ENCODE measurements at places on chromosomes 16 and 17.

GRCh38 chr17:67203818-67204217 is 41.2 kb downstream of the HELZ start:
- no peak for DNase-seq

DNA sequence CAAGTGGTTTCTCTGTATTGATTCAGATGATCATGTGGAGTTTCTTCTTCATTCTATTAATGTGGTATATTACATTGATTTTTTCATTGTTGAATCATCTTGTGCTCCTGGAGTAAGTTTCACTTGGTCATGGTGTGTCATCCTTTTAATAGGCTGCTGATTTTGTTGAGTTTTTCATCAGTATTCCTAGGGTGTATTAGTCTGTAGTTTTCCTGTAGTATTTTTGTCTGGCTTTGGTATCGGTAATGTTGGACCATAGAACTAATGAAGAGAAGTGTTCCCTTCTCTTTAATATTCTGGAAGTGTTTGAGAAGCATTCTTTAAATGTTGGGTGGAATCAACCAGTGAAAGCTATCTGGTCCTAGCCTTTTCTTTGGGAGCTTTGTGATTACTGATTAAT is 99.0 kb downstream of the OMG start:
- no peak for DNase-seq

GRCh38 chr17:32477220-32477619 is 9.6 kb upstream of the CDK5R1 start:
- no peak for DNase-seq

DNA sequence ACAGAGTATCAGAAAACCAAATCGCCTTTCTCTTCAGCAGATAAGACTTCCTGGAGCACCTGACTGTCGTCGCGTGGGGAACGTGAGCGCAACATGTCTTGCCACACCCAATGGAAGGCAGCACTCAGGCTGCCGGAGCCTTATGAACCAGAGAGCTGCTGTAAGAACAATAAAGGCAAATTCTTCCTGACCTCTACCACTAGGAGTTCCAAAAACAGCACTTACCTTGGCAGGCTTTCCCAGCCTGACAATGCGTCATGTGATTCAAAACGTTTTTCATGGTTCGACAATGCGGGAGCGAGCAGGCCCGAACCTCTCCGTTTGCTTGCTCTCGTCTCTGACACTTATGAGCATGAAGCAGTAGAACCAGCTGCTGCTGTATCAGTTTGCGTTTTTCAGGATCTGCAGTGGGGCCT is 75.8 kb upstream of the TRAP1 start:
- DNase-seq, result no peak

GRCh38 chr16:49621241-49622083 is 234.4 kb downstream of the ZNF423 start:
- no peak for DNase-seq

DNA sequence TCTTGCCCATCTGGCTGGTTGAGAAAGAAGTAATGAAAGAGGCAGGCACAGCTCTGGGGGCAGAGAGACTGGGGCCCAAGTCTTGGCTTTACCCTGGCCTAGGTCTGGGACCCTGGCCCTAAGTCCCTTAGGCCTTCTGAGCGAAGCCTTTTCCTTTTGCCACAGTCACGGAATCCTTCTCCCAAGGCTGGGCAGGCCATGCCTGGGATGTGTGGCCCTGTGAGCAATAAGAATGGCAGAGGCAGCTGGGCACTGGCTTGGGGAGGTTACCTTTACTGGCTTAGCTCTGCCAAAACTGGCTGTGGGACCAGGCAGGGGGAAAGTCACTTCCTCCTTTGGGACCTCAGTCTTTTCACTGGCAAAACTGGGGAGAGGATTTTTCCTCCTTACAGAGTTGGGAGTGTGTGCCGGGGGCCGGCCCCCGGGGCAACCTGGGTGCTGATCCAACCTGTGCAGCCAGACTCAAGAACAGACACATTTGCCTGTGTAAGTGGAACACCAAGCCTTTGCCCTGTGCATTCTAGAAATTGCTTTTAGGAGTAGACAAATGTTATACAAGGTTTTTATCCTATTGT is 12.9 kb downstream of the FOXF1 start:
- DNase-seq, result no peak

DNA sequence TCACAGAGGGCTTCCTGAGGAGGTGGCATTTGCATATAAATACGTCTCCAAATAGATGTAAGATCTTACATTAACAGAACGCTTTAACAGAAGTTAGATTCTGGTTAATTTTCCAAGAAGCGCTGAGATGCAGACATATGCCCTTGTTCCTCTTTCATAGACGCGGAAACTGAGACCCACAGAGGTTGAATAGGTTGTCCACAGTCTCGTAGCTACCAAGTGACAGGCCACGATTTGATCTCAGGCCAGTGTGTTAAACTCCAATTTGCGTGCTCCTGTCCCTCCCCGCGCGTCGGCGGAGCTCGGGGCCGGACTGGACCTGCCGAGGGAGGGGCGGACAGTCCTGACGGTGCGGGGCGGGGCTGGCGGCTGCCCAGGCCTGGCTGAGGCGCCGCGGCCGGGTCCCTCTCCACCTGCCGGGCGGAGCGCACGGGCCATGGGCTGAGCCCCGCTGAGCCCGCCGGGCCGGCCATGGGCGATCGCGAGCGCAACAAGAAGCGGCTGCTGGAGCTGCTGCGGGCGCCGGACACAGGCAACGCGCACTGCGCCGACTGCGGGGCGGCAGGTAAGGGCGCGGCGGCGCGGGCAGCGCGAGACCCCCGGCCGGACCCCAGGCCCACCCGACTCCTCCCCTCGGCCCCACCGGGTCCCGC is at the start of gene ADAP2:
TSS of gene ADAP2 (plus strand) at position 402 of the 653 bp plus-strand sequence. CDS start at position 472, 70 bp downstream.
- DNase-seq, result no peak

DNA sequence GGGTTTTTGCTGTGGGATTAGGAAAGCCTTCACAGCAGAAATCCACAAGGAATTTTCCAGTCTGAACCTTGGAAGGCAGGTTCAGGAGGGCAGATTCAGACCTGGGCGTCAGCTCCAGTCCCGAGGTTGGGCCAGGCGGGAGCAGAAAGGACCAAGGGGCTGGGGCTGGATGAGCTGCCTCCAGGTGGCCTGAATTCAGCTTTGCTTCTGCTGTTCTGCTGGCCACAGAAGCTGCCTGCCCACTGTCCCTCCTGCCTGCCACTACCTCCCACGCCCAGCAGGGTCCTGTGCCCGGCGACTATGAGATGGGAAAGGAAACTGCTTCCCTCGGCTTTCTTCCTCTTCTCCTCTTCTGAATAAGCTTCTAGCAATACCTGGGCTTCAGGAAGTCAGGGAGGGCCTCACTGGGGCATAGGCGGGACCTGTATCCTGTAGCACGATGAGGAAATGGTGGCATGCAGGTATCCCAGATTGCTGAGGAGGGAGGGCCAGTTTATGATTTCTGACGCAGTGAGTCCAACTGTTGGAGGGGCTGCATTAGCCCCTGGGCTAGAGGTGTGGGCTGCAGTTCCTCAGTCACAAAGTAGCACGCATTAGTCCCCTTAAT is 18.4 kb downstream of the TBX4 start:
- no peak for DNase-seq
